A549 treated with CpdA at 1 μM for 4 hours (cell line): ENCODE measurements at places on chromosomes 6 and 20. TPM values are rescaled to one million over a fixed set of nuclear protein-coding genes. Genes with fewer than 3 reads are reported as not detected.

The PTCRA gene
- not detected in 5 replicates for total RNA-seq

The GINM1 gene
- total RNA-seq = 23.4 to 30.9 TPM (median 26.4 TPM) in 5 replicates

The ARFRP1 gene
- 26.9 to 38.3 TPM (median 34.2 TPM) in 5 replicates for total RNA-seq

The TMC2 gene
- not detected in 5 replicates for total RNA-seq

The PTK6 gene
- 2.2 to 3.0 TPM (median 2.4 TPM) in 5 replicates for total RNA-seq

The TSPO2 gene
- 0.10 TPM in 1 of 5 replicates, not detected in the others for total RNA-seq

The ARMC2 gene
- total RNA-seq = 1.4 to 2.3 TPM (median 1.9 TPM) in 5 replicates

The CRYBG1 gene
- total RNA-seq = 0.41 to 0.83 TPM (median 0.55 TPM) in 5 replicates

The CST3 gene
- total RNA-seq = 206 to 378 TPM (median 367 TPM) in 5 replicates

The PSMB8 gene
- 18.8 to 23.8 TPM (median 19.6 TPM) in 5 replicates for total RNA-seq

The MACROD2 gene
- 0.50 to 1.1 TPM (median 0.79 TPM) in 5 replicates for total RNA-seq

The THBS2 gene
- total RNA-seq = 0.03 TPM in 1 of 5 replicates, not detected in the others

The KCNB1 gene
- 0.14 to 0.44 TPM (median 0.24 TPM) in 5 replicates for total RNA-seq

The SLC22A2 gene
- total RNA-seq = 0.02 to 0.09 TPM in 2 of 5 replicates, not detected in the others

The ZC3H12D gene
- total RNA-seq = 0.10 to 0.21 TPM (median 0.14 TPM) in 5 replicates

The HAO1 gene
- total RNA-seq = not detected in 5 replicates
